Activated CD4-positive, alpha-beta memory T cell treated with anti-CD3 and anti-CD28 coated beads, Interleukin-2, amount 10 ng/mL, durations not matched to agents 7 days and 5 days (primary cell): ENCODE measurements at places on chromosomes 6 and 20.
A peak's percentile ranks its signal among the peaks of the same experiment; 100 is the strongest.

DNA sequence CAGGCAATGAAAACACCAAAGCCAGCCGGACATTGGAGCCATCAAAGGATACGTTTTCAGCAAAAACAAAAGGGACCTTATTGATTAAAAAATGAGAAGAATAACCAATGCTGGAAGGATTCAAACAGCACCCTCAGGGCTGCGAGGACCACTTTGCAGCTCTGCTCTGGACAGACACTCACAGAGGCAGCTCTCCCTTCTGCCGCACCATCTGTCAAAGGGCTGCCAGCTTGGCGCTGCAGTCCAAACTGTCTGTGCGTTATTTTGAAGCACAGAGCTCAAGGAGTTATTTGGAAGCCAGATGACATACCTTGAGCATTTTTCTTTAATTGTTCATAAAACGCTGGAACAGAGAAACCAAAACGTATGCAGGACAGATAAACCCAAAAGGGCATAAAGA is 85.2 kb downstream of the KIF16B start:
- H3K4me3 ChIP-seq = no peak overlapping the region
- no peaks in the 10 kb centered on the region for H3K36me3 ChIP-seq
- no peaks in the 10 kb centered on the region for H3K27me3 ChIP-seq

DNA sequence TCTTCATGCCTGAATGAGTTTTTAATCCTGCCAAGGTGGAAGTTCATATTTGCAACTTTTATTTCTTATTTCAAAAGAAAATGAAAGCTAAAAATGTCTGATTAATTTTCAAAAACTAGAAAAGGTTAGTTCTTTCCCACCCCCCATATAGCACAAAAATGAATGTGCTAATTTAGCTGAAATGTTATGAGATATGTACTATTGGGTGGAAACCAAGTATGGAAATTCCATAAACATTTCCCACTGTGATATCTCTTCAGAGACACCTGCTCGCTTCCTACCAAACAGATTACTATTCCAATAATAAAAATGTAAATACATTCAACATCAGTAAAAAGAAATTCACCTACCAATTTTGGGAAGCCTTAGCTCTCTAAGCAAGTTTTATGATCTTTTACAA is 678.6 kb upstream of the ID4 start:
- no peak overlapping the region for H3K4me3 ChIP-seq
- DNase-seq = no peak
- H3K27me3 ChIP-seq = no peaks in the 10 kb centered on the region
- no peak overlapping the region for H3K27ac ChIP-seq
- H3K36me3 ChIP-seq = no peaks in the 10 kb centered on the region

- no peak for DNase-seq
- H3K4me3 ChIP-seq = no peak overlapping the region
- H3K27ac ChIP-seq = no peak overlapping the region
- no peaks in the 10 kb centered on the region for H3K36me3 ChIP-seq
Observed at GRCh38 chr6:149831308-149831820, 32.8 kb downstream of the LRP11 start.

DNA sequence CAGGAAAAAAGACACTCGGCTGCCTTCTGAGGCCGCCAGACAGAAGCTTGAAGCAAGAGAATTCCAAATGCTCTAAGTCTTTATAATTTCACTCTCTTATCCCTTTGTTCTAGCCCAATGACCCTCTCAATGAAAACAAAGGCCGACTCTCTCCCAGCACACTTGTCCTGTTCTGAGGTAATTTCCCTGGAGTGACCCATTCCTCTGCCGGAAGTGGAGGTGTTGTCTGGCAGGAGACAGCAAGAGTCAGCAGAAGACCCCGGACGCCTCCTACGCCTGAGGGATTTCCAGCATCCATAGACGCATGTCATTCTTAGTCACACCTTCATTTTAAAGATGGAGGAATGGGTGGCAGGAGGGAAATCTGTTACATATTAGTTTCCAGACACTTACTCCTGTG is 110.3 kb downstream of the SOD2 start:
- H3K4me3 ChIP-seq = no peak overlapping the region
- H3K4me1 ChIP-seq = no peaks in the 10 kb centered on the region
- H3K36me3 ChIP-seq = no peaks in the 10 kb centered on the region
- H3K27me3 ChIP-seq = peaks cover 4% of the 10 kb centered on the region

DNA sequence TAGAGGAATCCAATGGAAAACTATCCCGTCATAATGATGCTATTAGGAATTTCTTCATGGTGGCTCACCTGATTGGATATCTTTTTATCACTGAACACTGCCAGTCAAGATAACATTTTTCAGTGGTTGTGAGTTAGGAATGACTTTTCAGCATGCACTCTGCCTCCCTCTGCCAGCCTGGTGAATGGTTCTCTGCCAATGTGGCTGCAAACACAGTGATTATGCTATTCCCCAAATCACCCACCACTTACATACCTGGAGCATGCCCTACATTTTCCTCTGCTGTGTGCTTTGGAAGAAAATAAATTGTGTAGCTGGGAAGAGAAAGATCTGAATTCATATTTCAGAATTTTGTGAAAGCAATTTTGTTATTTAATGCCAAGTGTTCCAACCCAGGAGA is 102.6 kb upstream of the LAMP5 start:
- H3K4me3 ChIP-seq = no peak overlapping the region
- no peak for DNase-seq
- H3K27me3 ChIP-seq = no peaks in the 10 kb centered on the region
- no peaks in the 10 kb centered on the region for H3K4me1 ChIP-seq
- H3K36me3 ChIP-seq = no peaks in the 10 kb centered on the region

GRCh38 chr20:38723017-38723847 is 1.1 kb upstream of the SLC32A1 start:
- no peak overlapping the region for H3K27ac ChIP-seq
- DNase-seq = no peak
- peaks cover 92% of the 10 kb centered on the region for H3K27me3 ChIP-seq
- H3K4me1 ChIP-seq = peaks cover 39% of the 10 kb centered on the region

GRCh38 chr20:35125753-35126152 is 21.4 kb downstream of the EDEM2 start:
- H3K27ac ChIP-seq = no peak overlapping the region
- peaks cover 55% of the 10 kb centered on the region for H3K36me3 ChIP-seq
- no peaks in the 10 kb centered on the region for H3K27me3 ChIP-seq
- no peak for DNase-seq
- peaks cover 4% of the 10 kb centered on the region for H3K4me1 ChIP-seq

DNA sequence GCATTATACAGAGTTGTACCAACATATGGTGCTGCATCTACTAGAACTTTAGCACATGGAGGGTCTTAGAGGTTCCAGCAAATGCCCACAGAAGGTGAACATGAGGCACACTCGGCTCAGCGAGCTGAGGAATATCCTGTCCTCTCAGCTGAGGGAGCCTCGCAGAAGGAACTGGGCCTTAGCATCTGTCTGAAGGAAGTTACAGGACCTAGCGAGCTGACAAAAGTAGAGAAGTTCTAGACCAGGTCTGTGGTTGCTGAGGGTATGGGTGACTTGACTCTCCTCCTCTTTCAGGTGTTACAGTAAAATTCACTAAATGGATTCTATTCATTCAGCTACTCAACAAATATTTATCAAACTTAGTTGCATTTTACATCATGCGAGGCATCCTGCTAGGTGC is 157.2 kb downstream of the ZDHHC14 start:
- H3K4me3 ChIP-seq = no peak overlapping the region
- DNase-seq = no peak
- peaks cover 6% of the 10 kb centered on the region for H3K27me3 ChIP-seq
- peaks cover 45% of the 10 kb centered on the region for H3K4me1 ChIP-seq
- peaks cover 9% of the 10 kb centered on the region for H3K36me3 ChIP-seq
- no peak overlapping the region for H3K27ac ChIP-seq

- no peaks in the 10 kb centered on the region for H3K27me3 ChIP-seq
- peak overlapping the region; percentile 72 for H3K27ac ChIP-seq
- no peak overlapping the region for H3K4me3 ChIP-seq
- H3K4me1 ChIP-seq = peaks cover 42% of the 10 kb centered on the region
- no peak for DNase-seq
Observed at GRCh38 chr20:34891166-34892062, 15.0 kb downstream of the ACSS2 start.

GRCh38 chr20:33065785-33066184 is 12.1 kb downstream of the BPIFB3 start:
- DNase-seq = no peak
- H3K4me3 ChIP-seq = no peak overlapping the region
- H3K27me3 ChIP-seq = no peaks in the 10 kb centered on the region
- H3K36me3 ChIP-seq = no peaks in the 10 kb centered on the region

DNA sequence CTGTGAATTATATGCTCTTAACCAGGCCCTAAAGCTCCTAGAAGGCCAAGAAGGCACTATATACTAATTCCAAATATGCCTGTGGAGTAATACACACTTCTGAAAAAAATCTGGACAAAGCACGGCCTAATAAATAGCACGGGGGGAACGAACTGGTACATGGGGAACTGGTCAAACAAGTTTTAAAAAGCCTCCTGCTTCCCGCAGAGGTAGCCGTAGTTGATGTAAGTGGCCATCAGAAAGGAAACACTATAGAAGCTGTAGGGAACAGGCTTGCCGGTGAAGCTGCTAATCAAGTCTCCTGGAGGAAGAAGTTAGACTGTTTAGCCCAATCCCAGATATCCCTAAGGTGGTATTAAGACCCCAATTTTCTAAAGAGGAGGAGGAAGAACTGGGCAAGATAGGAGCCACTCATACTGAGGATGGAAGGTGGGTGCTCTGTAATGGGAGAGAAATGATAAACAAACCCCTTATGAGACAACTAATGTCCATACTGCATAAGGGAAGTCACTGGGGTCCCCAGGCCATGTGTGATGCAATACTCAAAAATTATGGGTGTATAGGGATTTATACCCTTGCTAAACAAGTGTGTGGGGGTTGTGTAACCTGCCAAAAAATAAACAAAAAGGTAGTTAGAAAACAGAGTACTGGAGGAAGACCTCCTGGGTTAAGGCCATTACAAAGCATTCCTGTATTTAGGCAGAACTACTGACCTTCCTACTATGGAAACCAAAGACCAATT is 27.1 kb upstream of the ZNF318 start:
- peaks cover 40% of the 10 kb centered on the region for H3K27me3 ChIP-seq
- peaks cover 7% of the 10 kb centered on the region for H3K4me1 ChIP-seq
- no peak overlapping the region for H3K27ac ChIP-seq

GRCh38 chr6:14861491-14861943 is 384.4 kb upstream of the JARID2 start:
- H3K27me3 ChIP-seq = no peaks in the 10 kb centered on the region
- no peak overlapping the region for H3K27ac ChIP-seq
- peaks cover 53% of the 10 kb centered on the region for H3K4me1 ChIP-seq
- H3K36me3 ChIP-seq = peaks cover 4% of the 10 kb centered on the region
- H3K4me3 ChIP-seq = no peak overlapping the region

DNA sequence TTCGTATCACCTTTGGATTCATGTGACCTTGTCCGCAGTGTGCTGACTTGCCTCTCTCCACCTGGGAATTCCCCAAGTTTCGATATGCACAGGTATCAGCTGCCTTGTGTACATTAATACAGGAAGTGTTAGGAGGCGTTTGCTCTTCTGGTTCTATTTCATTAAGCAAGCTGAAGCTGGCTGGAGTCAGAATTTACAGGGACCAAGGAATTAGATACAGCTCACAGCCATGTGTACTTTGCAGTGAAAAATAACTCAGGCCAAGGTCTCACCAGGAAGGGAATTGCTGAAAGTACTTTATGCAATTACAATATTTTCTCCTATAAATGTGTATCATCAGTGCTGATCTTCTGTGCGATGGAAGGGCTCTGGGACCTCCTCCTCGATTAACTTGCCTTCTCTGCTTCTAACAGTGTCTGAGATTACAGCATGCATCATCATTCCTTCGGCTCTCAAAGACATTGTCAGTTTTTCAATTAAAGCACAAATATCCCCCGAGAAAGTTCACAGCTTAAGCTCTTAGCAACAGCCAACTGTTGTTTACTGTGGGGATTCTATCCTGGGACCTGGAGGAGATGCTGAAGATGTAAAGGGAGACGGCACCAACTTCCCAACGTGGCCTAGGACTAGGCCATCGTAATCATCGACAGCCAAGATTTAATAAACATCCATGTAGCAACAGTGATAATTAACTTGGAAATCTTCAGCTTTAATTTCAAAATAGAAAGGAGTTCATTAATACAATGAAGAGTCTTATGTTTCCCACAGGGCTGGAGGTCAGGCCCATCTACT is 13.8 kb upstream of the TIAM2 start:
- peaks cover 10% of the 10 kb centered on the region for H3K4me1 ChIP-seq
- H3K36me3 ChIP-seq = no peaks in the 10 kb centered on the region
- DNase-seq = no peak
- no peak overlapping the region for H3K27ac ChIP-seq
- H3K27me3 ChIP-seq = no peaks in the 10 kb centered on the region
- H3K4me3 ChIP-seq = no peak overlapping the region

GRCh38 chr6:132590362-132590761 is 821 bp upstream of the TAAR5 start:
- no peaks in the 10 kb centered on the region for H3K36me3 ChIP-seq
- H3K27ac ChIP-seq = no peak overlapping the region
- H3K4me3 ChIP-seq = no peak overlapping the region
- peaks cover 12% of the 10 kb centered on the region for H3K27me3 ChIP-seq

GRCh38 chr6:20182926-20183521 is 29.2 kb downstream of the MBOAT1 start:
- H3K4me3 ChIP-seq = no peak overlapping the region
- peaks cover 63% of the 10 kb centered on the region for H3K36me3 ChIP-seq
- peaks cover 18% of the 10 kb centered on the region for H3K4me1 ChIP-seq
- H3K27me3 ChIP-seq = no peaks in the 10 kb centered on the region

DNA sequence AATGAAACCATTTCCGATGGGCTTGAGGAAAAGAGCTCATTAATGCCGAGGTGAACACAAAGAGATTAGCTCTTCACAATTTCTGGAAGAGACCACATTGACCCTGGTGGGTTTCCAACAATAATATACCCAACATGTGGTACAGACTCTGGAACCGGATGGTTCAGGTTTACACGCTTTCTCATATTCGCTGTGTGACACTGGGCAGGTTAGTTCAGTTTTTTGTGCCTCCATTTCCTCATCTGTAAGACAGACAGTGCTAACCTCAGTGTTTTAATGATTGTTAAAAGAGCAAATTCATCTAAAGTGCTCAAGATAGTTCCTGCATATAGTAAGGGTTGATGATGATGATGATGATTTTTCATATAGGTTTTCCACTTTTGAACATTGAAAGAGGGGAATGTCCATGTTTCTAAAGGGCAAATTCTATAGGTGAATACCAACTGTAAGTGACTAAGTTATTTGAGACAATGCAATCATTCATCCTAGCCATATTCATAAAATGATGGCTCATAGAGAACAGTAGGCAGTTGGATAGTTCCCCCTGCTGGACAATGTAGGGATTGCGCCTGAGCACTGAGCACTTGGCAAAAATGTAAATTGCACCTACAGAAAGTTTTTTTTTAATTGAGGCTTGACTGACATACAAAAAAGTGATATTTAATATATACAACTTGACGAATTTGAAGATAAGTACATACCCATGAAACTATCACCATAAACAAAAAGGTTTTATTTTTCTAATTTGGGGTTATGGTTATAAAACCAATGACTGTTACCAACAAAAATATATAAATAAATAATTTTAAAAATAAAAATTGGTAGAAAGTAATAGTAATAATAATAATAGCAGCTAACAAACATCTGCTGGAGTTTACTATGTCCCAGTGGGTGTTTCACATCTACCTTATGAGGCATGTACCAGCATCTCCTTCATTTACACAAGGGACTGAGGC is 2.1 kb upstream of the PERP start:
- no peaks in the 10 kb centered on the region for H3K36me3 ChIP-seq
- peak overlapping the region; percentile 2 for H3K4me3 ChIP-seq
- DNase-seq = peak; percentile 84
- no peak overlapping the region for H3K27ac ChIP-seq
- H3K4me1 ChIP-seq = peaks cover 32% of the 10 kb centered on the region

GRCh38 chr6:4577406-4577805 is 198.8 kb upstream of the CDYL start:
- no peak overlapping the region for H3K27ac ChIP-seq
- no peaks in the 10 kb centered on the region for H3K4me1 ChIP-seq
- no peaks in the 10 kb centered on the region for H3K27me3 ChIP-seq
